Occipital lobe (tissue), 3 donors: ENCODE measurements at places on chromosomes 3 and 15.
A peak's percentile ranks its signal among the peaks of the same experiment; 100 is the strongest.

GRCh38 chr3:134313847-134314587 lies 60.2 kb downstream of the AMOTL2 start:
- no peak for DNase-seq

GRCh38 chr15:95957861-95958260 lies 372.6 kb upstream of the NR2F2 start:
- DNase-seq: no peak

- no peak for DNase-seq
These were observed 161.9 kb upstream of the RGMA start for GRCh38 chr15:93250950-93251349.

DNA sequence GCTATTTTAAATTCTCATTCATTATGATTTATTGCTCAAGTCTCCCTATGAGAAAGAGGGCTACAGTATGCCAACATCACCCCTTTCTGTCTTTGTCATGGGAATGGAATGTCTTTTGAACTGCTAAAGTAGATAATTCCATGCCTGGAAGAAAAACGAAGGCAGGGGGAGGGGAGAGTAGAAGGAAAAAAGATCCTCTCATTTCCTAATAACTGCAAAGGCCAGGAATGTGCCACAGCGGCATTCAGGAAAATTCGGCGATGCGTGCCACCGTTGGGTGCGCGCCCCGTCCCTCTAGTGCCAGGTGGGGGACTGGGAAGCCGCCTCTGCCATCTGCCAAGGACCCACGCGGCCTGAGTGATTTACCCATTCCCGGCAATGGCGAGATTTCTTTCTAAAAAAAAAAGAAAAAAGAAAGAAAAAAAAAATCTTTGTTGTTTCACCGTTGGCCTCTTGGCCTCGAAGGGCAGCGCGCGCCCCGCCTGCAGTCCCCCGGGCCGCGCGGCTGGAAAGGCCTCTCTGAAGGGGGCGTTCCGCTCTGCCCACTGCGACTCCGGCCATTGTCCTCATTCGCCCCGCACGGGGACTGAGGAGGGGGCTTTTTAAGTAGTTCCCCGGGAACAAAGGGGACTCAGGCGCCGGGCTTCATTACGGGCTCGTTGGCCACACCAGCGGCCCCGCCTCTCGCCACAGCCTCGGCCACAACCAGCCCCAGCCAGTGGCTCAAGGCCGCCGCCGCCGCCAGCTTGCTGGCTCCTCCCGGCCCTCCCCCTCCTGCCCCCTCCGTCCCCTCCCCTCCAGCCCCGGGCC lies 54.5 kb downstream of the CPN2 start:
- DNase-seq: peak; percentile 17

DNA sequence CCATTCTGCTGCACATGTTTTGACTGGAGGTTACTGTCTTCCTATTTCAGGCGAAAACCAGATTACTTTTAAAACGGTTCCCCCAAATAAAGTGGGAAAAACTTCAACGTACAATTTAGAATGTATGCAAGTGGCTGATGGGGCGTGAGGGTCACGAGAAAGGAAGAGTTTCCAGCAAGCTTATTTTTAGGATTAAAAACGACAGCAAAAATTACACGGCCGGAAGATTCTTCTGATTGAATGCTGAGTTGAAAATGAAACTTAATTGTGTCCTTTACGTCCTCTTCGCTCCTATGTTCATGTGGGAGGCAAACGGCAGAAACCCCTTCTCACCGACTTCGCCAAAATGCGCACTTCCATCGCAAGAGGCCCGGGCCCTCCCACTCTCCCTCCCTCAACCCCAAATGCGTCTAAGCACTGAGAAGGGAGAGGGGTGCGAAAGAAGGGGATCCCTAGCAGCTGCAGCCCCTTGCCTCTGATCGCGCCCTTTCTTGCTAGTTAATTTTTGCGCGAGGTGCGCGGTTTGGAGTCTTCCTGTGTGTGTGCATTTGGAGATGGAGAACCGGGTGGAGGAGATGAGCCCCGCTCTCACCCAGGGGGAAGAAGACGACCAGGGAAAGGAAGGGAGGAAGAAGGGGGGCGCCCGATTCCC lies 656 bp downstream of the CD47 start:
- DNase-seq: peak; percentile 32

GRCh38 chr3:74463515-74463914 lies 150.9 kb downstream of the CNTN3 start:
- DNase-seq: no peak

GRCh38 chr3:155519078-155519477 lies 225.6 kb upstream of the STRIT1 start:
- DNase-seq: no peak

- DNase-seq: no peak
These were observed 368.4 kb downstream of the MECOM start for GRCh38 chr3:169295126-169295525.

DNA sequence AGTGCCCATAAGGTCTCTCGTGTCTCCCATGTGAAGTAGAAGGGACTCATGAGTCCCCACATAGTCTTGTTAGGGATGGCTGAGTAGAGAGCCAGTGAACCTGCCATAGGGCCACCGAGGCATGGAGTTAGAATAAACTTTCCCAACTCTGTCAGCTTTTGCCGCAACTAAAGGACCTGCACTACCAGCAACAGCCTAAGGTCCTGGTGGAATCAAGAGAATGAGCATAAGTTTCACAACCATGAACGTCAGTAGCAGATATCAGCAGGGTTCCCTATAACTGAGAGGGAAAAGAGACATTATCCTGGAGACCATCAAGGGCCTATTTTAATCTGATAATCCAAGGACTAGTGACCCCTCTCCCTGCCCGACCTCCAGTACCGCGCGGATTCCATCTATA lies 60.3 kb upstream of the FNDC3B start:
- no peak for DNase-seq

- no peak for DNase-seq
These were observed 50.4 kb downstream of the PDCD6IP start for GRCh38 chr3:33848624-33849347.

- no peak for DNase-seq
These were observed 175.6 kb upstream of the GALNT15 start for GRCh38 chr3:15998911-15999310.

DNA sequence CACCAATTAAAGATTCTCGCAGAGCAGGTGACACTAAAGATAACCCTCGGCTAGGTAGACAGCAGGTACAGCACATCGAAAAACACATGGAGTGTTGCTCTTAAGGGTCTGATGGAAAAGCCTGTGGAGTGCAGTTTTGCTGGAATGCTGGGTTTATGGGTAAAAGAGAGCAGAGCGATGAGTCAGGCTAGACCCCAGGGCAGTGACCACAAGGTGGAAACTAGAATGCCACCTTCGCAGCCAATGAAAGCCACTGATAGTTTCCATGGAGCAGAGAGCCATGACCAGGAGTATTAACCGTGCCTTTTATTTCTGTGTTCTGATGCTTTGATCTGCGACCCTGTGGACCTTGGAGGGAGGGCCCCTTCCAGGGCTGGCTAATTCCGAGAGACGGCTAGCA lies 149.8 kb downstream of the GABRB3 start:
- no peak for DNase-seq
